Omental fat pad (tissue), 4 donors: ENCODE measurements at places on chromosomes 11 and 22. TPM values are rescaled to one million over a fixed set of nuclear protein-coding genes. Genes with fewer than 3 reads are reported as not detected.

- DNase-seq: no peak
Measured at GRCh38 chr11:61690706-61691379, 10.7 kb downstream of the DAGLA start.

- DNase-seq: no peak
Measured at GRCh38 chr11:134276396-134277182, 410 bp downstream of the GLB1L3 start.

The FOXRED1 gene
- 27.3 TPM for total RNA-seq

The MYRF gene
- 0.16 TPM for total RNA-seq

DNA sequence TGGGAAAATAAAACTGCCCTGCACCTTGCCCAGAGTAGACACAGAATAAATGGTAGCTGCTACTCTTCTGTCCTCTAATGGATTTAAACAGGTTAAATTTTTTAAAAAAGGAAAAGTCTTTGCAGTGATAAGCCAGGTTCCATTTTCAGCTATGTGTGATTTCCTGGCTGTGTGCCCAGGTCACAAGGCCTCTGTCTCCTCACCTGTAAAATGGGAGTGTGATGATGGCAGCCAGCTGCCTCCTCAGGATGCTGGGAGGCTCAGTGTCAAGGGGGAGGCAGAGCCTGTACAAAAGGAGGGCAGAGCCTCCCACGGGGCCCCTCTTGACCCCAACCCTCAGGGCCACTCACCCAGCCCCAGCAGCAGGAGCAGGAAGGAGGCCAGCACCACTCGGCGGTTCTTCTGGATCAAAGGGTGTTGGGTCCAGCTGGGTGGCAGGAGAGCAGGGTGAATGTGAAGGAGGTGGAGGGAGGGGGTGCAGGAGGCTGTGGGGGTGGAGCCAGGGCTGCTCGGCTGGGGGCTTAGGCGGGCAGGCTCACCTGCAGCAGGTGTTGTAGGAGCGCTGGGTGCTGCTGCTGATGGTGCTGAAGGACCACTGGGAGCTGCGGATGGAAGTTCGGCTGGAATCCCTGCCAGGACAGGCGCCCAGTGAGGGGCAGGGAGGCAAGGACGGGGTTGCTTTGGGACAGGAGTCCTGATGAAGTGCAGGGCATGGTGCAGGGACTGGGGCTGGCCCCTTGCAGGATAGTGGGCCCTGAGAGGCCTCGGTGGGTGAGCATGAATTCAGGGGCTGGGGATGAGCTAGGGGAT lies 1.9 kb downstream of the TMEM134 start:
- DNase-seq: no peak

DNA sequence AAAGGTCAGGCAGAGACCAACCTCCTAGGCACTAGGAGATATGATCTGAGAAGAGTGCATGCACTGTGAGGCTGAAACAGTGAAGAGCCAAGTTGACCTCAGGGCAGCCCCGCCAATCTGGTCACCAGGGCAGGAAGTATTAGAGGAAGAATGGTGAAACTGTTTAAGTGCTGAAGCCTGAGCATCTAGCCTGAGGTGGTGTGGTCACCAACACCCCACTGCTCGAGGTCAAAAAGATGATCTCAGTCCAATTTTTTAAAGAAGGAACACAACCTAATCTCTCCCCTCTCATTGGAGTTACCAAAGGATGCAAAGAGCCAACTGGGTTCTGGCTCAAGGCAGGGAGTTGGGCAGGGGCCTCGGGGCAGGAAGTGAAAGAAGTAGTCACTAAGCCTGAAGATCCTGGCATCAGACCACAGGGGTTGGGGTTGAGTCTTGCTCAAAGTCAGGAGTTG lies 4.0 kb downstream of the APBB1 start:
- DNase-seq: no peak

- DNase-seq: no peak
Measured at GRCh38 chr11:100752371-100753171, 65.5 kb downstream of the ARHGAP42 start.

GRCh38 chr11:36485298-36486002 lies 24.6 kb downstream of the TRAF6 start:
- no peak for DNase-seq

The OSBP2 gene
- 3.1 TPM for total RNA-seq

- DNase-seq: no peak
Measured at GRCh38 chr11:112661571-112661970, 299.6 kb upstream of the NCAM1 start.

GRCh38 chr11:39817241-39817640 lies 1642.2 kb downstream of the LRRC4C start:
- DNase-seq: no peak

The CHRDL2 gene
- total RNA-seq: 0.96 TPM
